ENCODE measurements at places on chromosomes 1 and 21.

- peaks cover 18% of the 10 kb centered on the region for H3K36me3 ChIP-seq
- no peak overlapping the region for H3K27ac ChIP-seq
- H3K4me1 ChIP-seq, result no peaks in the 10 kb centered on the region
- DNase-seq, result no peak
- no peaks in the 10 kb centered on the region for H3K27me3 ChIP-seq
Measured at GRCh38 chr1:51420867-51421627, 90.7 kb upstream of the TTC39A start.

GRCh38 chr1:29909962-29910361 is 673.6 kb downstream of the PTPRU start:
- no peak for DNase-seq
- H3K36me3 ChIP-seq, result no peaks in the 10 kb centered on the region
- H3K27me3 ChIP-seq, result peaks cover 4% of the 10 kb centered on the region
- H3K4me3 ChIP-seq, result no peak overlapping the region
- no peak overlapping the region for H3K27ac ChIP-seq

DNA sequence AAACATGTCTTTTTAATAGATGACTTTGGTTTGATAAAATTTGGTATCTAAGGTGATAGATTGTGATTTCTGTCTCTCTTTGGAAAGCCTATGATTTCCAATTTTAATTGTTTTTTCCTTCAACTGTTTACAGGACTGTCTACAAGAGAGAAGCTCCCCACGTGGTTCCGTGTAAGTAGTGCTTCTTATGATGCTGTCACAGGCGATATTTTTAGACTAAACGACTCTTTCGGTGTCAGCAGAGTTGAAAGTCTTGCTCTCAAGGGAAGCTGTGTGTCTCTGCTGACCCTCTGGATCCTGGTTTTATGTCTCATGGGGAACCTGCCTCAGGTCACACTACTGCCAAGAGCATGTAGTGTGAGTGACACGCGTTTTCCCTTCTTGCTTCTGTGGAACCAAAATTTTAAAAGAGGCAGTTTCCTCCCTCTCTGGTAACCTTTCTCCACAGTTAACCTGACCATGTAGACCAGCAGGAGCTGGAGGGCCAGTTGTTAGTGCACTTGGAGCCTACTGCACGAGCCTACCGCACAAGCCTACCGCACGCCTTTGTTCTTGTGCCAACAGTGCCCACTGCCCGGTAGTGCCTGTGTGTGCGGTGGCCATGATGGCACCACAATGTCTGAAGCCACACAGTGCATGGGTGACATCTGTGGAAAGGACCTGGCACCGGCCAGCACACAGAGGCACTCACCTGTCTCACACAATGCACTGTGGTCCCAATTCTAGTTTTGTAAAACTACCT is 91.9 kb downstream of the PCBP3 start:
- H3K27ac ChIP-seq, result no peak overlapping the region
- H3K4me3 ChIP-seq, result no peak overlapping the region
- no peaks in the 10 kb centered on the region for H3K36me3 ChIP-seq

- no peak for DNase-seq
- H3K27me3 ChIP-seq, result no peaks in the 10 kb centered on the region
- no peaks in the 10 kb centered on the region for H3K4me1 ChIP-seq
- no peaks in the 10 kb centered on the region for H3K36me3 ChIP-seq
- H3K27ac ChIP-seq, result no peak overlapping the region
- H3K4me3 ChIP-seq, result no peak overlapping the region
Measured at GRCh38 chr1:39158327-39159086, 46.0 kb upstream of the MACF1 start.

DNA sequence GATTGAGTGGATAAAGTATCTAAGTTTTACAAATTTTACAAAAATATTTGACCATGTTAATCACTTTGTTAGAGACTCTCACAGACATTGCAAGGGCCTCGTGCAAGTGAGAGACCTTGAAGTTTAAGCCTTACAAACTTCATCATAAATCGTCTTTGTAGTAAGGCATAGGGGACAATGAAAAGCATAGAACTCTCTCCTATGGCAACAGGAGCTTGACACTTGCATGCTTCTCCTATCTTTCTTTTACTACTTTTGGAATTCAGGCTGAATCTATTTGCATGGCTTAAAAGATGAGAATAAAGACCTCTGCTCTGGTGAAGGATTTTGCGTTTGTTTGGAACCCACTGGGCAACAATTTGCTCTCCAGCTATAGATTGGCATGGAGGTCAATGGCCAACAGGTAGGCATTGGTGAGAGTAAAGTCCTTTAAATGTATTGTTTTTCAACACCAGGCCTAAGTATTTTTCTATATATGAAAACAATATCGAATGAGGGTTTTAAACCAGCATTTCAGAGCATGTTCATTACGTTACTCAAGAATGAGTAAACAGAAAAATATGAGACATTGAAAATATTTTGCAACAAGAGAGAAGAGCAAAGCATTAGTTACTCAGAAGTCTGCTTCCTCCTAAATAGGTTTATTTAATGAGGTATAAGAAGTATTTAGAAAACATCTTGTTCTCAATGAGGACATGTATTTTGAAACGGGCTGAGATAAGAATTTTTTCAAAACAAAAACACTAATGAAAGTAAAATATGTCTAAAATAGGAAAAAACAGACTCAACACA is 192.2 kb downstream of the TGFB2 start:
- H3K27ac ChIP-seq, result no peak overlapping the region
- no peak for DNase-seq
- H3K27me3 ChIP-seq, result no peaks in the 10 kb centered on the region

DNA sequence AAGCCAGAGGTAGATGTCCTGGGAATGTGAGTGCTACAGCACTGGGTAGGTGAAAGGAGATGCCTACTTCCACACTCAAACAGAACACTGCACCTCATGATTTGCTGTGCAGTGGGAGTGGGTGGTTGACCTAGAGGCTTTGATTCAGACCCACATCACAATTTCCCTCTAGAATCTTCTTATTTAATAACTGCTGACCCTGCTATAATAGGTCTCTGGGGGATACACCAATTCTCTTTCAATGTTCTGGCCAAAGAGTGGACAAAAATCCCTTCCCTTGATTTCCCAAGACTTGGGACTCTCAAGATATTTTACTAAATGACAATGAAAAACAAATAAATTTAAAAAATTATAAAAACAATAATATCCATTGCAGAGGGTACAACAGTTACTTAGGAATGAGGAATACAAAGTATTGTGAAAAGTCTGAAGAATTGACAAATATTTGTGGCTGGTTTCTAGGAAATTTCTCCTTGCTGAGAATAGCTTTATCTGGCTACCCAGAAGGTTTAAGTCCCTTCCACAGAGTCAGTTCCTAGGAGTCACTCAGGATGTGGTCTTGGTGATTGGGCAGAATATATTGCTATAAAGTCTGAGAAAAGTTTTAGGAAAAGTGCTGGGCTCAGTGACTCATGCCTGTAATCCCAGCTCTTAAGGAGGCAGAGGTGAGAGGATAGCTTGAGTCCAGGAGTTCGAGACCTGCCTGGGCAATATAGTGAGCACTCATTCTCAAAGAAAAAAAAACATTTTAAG is 2.4 kb upstream of the FCGR2A start:
- H3K4me3 ChIP-seq, result no peak overlapping the region
- peaks cover 4% of the 10 kb centered on the region for H3K4me1 ChIP-seq
- H3K27ac ChIP-seq, result no peak overlapping the region
- peaks cover 3% of the 10 kb centered on the region for H3K27me3 ChIP-seq
- H3K36me3 ChIP-seq, result no peaks in the 10 kb centered on the region

GRCh38 chr1:37089750-37090149 is 55.4 kb upstream of the GRIK3 start:
- H3K4me3 ChIP-seq, result no peak overlapping the region
- no peak overlapping the region for H3K27ac ChIP-seq
- no peak for DNase-seq
- no peaks in the 10 kb centered on the region for H3K27me3 ChIP-seq
- H3K36me3 ChIP-seq, result no peaks in the 10 kb centered on the region

DNA sequence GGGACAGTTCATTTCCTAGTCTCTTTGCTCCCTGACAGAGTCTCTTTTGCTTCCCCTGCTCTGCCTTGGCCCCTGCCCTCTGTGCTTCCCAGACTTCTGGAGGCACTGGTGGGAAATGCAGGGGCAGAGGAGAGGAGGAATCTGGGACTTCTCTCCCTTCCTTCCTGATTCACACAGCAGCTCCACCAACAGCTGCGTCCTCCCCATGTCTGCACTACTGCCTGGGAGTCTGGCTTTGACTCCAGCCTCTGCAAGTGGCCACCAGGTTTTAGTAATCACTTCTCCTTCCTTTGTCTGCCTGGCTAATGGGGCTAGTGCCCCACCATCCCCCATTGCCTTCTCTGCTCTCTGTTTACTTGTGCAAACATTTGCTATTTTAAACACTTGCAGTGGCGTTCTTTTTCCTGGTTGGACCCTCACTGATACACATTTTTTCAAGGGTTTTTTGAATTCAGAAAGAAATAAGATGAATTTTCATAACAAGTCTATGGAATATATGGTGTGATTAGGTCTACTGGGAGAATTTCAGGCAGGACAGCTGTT is 21.9 kb downstream of the FASLG start:
- DNase-seq, result no peak
- H3K4me1 ChIP-seq, result peaks cover 18% of the 10 kb centered on the region
- H3K4me3 ChIP-seq, result no peak overlapping the region
- H3K36me3 ChIP-seq, result no peaks in the 10 kb centered on the region

DNA sequence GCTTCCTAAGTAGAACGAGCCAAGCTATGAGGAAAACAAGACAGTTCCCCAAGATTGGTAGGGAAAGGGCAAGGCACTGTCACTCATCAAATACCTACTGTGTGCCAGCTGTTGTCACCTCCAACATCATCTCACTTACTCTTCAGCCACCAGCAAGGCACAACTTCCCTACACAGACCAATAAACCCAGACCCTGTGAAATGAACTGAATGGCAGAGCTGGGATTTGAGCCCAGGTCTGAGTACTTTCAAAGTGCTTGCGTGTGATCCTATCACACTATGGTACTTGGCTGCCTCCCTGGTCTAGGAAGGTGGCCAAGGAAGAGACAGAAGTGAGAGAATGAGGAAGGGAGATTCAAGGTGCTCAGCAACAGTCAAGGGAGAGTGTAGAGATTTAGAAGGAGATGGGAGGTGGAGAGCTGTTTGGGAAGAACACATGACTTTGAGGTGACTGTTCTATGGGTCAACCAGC is 16.7 kb upstream of the TRIM63 start:
- H3K27ac ChIP-seq, result no peak overlapping the region
- H3K27me3 ChIP-seq, result peaks cover 2% of the 10 kb centered on the region

- no peaks in the 10 kb centered on the region for H3K36me3 ChIP-seq
- no peak overlapping the region for H3K27ac ChIP-seq
- no peaks in the 10 kb centered on the region for H3K4me1 ChIP-seq
- no peak overlapping the region for H3K4me3 ChIP-seq
- no peaks in the 10 kb centered on the region for H3K27me3 ChIP-seq
Measured at GRCh38 chr1:164660412-164660772, 101.4 kb downstream of the PBX1 start.

DNA sequence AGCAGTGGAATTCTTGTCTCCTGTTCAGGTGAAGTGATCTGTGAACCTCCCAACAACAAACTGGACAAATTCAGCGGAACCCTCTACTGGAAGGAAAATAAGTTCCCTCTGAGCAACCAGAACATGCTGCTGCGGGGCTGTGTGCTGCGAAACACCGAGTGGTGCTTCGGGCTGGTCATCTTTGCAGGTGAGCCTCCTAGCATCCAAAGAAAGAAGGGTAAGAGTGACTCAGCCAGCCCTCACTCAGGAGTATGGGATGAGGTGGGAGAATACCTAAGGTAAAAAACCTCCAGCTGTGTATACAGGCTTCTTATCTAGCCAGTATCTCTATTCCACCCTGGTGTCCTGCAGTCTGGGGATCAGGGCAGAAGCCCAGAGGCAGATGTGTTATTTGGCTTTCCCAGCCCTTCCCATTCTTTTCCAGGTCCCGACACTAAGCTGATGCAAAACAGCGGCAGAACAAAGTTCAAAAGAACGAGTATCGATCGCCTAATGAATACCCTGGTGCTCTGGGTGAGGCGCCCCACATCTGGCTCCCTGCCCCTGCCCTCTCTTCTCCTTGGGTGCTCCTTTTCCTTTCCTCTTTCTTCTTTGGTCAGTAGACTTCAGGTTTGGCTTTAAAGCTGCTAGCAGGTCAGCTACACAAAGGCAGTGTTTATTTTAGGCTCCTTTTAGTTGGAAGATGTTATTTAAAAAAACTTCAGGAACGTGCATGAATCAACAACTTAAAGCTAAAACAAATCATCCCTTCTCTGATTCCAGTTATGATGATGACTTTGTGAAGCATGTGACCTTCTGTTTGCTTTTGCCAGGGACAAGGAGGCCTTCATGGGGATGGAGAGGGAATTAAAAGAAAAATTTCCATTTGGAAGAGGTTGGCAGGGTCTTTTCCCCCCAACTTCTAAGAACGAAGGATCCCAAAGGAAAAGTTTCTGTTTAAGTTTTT is 9.0 kb downstream of the ATP8B2 start:
- DNase-seq, result no peak
- no peak overlapping the region for H3K4me3 ChIP-seq
- peaks cover 76% of the 10 kb centered on the region for H3K36me3 ChIP-seq
- no peaks in the 10 kb centered on the region for H3K27me3 ChIP-seq
- peak overlapping the region; percentile 64 for H3K27ac ChIP-seq

Measured in CD4-positive, alpha-beta T cell (primary cell).